ENCODE measurements at places on chromosomes 4 and X.

DNA sequence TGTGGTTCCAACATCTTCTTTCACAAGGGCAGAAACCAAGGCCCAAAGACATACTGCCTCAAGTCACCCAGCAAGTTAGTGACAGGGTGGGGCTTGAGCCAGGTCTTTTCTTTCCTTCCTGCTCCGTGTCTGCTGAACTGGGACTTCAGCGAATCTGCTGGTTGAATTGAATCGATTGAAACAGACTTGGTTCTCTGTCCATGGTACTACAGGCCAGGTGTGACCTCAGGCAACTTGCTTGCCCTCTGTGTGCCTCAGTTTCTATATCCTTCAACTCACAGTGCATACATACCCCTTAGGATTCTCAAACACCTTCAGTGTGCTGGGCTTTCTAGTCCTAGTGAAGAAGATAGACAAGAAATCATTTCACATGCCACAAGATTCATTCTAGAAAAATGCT, 2.0 kb upstream of the ABLIM2 start:
- DNase-seq: no peak

DNA sequence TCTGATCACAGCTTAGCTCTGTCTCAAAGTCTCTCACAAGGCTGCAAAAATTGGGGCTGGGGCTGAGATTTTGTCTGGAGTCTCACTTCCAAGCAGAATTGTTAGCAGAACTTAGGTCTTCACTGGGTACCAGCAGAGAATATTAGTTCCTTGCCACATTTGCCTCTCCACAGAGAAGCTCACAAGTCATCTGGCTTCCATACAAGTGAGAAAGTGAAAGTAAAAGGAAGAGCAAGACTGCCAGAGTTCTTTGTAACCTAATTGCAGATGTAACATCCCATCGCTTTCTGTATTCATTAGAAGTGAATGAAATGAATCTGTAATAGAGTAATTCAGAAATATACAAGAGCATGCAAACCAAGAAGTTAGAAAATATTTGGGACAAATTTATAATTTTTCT, 624.1 kb upstream of the GNPDA2 start:
- DNase-seq: no peak

GRCh38 chrX:24767557-24767956, 73.8 kb downstream of the POLA1 start:
- DNase-seq: no peak

DNA sequence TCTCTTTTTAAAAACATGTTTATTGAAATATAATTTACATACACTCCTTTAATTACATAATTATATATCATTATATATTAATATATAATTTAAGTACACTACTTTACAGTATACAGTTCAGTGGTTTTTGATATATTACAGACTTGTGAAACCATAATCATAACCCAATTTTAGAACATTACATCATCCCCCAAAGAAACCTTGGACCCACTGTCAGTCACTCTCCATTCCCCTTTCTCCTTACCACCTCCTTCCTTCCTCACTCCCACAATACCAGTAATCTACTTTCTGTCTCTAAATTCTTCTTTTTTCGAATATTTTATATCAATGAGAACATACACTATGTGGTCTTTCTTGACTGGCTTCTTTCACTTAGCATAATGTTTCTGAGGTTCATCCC, 17.9 kb upstream of the EXOSC9 start:
- DNase-seq: no peak

- DNase-seq: no peak
Observed at GRCh38 chrX:48558271-48558670, 16.0 kb upstream of the RBM3 start.

DNA sequence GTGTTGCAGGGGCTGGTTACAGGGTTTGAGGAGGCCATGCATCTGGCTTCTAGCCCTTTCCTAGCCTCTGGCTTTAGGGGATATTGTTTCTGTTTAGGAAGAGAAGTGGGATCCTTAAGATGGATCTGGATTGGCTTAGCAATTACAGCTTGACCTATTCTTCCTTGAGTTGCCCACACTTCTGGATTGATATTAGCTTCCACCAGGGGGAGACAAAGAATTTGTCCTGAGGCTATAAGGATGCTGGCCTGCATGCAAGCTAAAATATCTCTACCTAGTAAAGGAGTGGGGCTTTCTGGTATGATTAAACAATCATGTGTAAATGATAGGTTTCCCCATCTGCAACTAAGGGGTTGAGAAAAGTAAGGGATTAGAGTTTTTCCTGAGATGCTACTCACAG, 117.2 kb downstream of the TEX13C start:
- no peak for DNase-seq

GRCh38 chrX:45623266-45623665, 422.6 kb upstream of the DIPK2B start:
- DNase-seq: no peak

GRCh38 chr4:93436000-93436626, 392.4 kb upstream of the ATOH1 start:
- DNase-seq: no peak

DNA sequence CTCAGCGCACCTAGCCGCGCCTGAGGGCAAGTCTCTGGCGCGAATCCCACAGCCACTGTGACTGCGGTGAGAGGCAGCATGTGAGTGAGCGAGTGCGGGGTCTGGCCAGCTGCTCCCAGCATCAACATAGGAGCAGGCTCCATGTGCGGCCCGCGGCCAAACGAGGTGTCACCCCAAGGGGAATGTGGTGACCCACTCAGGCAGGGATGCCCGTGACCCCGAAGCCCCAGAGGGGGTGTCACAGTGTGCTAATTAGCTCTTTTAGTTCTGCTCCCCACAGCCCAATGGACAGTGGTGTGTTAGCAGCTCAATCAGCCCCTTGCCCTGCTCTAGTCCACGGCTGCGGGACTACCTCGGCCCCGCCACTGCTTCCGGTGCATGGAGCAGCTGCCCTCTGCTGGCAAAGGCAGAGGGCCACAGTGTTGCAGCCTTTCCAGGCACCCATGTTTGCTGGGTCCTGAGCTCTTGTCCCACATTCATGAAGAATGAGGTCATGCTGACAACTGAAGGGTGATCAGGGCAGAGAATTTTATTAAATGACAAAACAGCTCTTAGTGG, 61.4 kb downstream of the AGA start:
- no peak for DNase-seq

DNA sequence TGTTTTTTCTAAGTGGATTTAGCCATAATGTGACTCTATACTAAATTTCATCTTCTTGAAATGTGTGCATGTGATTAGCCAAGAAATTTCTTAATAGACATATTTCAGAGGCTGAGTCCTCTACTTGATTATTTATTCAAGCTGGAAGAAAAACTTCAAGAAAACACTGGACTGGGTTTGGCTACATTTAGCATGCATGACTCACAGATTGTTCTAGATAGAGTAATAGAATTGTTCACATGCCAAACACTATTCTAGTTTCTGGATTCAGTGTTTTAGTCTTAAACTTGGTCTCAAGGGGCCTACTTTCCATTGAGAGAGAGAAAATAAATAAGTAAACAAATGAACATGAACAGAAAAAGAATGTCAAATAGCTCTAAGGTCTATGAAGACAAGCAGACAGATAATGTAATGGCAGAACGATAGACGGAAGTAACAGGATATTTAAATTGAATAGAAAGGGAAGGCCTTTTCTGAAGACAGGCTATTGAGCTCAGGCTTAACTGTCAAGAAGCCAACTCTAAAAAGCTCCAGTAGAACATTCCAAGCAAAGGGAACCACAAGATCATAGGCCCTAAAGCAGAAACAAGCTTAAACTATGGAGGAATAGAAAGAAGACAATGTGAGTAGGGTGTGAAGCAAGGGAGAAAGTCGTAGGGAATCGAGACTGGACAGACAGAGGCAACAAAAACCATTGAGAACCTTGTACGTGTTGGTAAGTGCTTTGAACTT, 104.6 kb downstream of the TMEM144 start:
- no peak for DNase-seq

Measured in right kidney (tissue), 9 donors.